ENCODE measurements at places on chromosomes 1 and 21. TPM values are rescaled to one million over a fixed set of nuclear protein-coding genes. Genes with fewer than 3 reads are reported as not detected.
A peak's percentile ranks its signal among the peaks of the same experiment; 100 is the strongest.

DNA sequence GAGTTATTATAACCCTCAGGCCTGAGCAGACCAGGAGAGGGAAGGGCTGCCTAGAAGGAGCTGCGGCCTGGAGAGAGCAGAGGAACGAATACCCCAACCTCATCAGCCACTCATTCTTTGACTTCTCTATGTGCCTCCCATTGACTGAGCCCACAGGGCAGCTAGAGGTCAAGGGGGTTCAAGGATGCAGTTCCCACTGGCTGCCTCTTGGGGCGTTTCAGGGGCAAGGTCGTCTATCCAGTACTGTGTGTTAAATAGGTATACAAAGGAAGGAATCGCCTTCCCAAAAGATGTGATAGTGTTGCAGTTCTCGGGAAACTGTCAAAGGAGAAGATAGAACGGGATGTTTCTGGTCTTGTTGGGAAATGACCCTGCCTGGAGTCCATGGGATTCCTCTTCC, 250.6 kb downstream of the PRDM2 start:
- H3K27me3 ChIP-seq = peaks cover 3% of the 10 kb centered on the region
- H3K27ac ChIP-seq = no peak overlapping the region
- peak; percentile 9 for DNase-seq

GRCh38 chr1:32100807-32101708, 6.8 kb upstream of the KPNA6 start:
- no peak overlapping the region for H3K27ac ChIP-seq
- peaks cover 25% of the 10 kb centered on the region for H3K36me3 ChIP-seq
- H3K4me3 ChIP-seq = no peak overlapping the region
- no peaks in the 10 kb centered on the region for H3K27me3 ChIP-seq
- no peaks in the 10 kb centered on the region for H3K4me1 ChIP-seq

GRCh38 chr1:63886340-63886739, 112.5 kb downstream of the ROR1 start:
- H3K4me3 ChIP-seq = no peak overlapping the region
- DNase-seq = no peak
- no peaks in the 10 kb centered on the region for H3K4me1 ChIP-seq
- peaks cover 2% of the 10 kb centered on the region for H3K27me3 ChIP-seq

- DNase-seq = no peak
- H3K27ac ChIP-seq = no peak overlapping the region
- no peak overlapping the region for H3K4me3 ChIP-seq
- no peaks in the 10 kb centered on the region for H3K4me1 ChIP-seq
- no peaks in the 10 kb centered on the region for H3K36me3 ChIP-seq
- H3K27me3 ChIP-seq = no peaks in the 10 kb centered on the region
Observed at GRCh38 chr1:109846162-109846561, 64.5 kb upstream of the CSF1 start.

Gene CNN3
- total RNA-seq = 0.92 TPM

Gene NTMT2
- not detected for total RNA-seq

- DNase-seq = no peak
- H3K4me3 ChIP-seq = no peak overlapping the region
- H3K4me1 ChIP-seq = peaks cover 5% of the 10 kb centered on the region
- H3K36me3 ChIP-seq = no peaks in the 10 kb centered on the region
Observed at GRCh38 chr1:10799726-10800125, 3.3 kb upstream of the CASZ1 start.

DNA sequence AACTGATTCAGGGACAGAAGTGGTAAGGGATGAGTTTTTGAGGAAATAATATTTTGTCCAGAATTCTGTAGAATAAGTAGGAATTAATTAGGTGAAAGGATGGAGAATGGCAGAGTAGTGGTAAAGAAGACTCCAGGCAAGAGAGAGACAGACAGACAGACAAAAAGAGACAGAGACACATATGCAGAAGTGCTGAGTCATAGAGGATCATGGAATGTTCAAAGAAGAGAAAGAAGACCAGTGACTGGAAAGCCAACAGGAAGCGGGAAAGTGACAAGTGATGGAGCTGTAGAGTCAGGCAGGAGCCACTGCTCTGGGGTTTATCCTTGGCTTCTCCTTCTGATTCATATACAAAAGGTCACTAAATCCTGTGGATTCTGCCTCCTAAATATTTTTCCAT, 85.9 kb downstream of the UROD start:
- no peak for DNase-seq
- no peaks in the 10 kb centered on the region for H3K4me1 ChIP-seq
- H3K27ac ChIP-seq = no peak overlapping the region
- H3K27me3 ChIP-seq = peaks cover 5% of the 10 kb centered on the region

DNA sequence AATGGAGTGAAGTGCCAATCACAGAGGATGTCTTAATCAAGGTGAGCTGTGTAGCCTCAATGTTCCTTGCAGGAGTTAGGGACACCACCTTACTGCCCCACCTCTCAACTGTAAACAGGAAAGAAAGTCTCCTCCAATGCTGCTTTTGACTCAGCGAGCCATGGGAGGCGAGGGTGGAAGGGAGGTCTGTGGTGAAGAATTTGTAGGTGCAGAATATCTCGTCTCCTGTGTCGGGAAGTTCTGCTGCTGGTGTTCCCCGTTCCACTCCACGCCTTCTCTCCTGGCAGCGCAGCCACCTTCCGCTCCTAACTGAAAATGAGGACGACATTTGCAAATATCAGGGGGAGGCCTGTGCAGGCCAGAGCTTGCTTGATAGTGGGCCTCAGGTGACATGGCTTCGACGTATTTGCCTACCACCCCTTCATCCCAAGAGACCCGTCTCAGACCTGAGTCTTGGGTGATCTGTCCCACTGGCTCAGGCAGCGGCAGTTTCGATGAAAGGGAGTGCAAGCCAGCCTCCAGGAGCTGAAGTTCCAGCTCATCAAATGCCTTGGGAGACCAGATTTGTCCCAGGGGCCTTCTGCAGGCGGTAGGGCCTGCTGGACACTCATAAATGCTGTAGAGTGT, 368.3 kb upstream of the C1orf174 start:
- DNase-seq = no peak
- H3K36me3 ChIP-seq = no peaks in the 10 kb centered on the region
- H3K27me3 ChIP-seq = peaks cover 3% of the 10 kb centered on the region
- peaks cover 6% of the 10 kb centered on the region for H3K4me1 ChIP-seq
- H3K27ac ChIP-seq = peak overlapping the region; percentile 38

- H3K36me3 ChIP-seq = peaks cover 16% of the 10 kb centered on the region
- H3K4me1 ChIP-seq = peaks cover 32% of the 10 kb centered on the region
- peaks cover 20% of the 10 kb centered on the region for H3K27me3 ChIP-seq
- H3K27ac ChIP-seq = peak overlapping the region; percentile 81
Observed at GRCh38 chr1:228735871-228736586, 750 bp downstream of the RHOU start.

DNA sequence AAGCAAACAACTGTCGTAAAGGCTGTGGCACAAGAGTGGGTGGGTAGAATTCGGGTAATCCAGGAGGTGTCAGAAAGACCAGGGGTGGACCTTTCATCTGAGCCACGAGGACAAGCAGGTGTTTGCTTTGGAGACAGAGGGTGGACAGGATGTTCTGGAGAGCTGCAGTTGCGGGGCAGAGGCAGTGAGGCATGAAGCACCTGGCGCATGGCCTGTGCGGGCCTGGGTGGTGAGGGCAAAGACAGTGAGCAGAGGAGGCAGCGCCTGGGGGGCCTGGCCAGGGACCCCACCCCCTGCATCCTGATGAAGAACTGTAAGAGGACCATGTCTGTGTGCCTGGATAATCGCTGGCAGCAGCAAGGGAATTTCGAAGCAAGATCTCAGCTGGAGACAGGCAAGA, 24.9 kb downstream of the KIF26B start:
- no peak overlapping the region for H3K27ac ChIP-seq
- H3K27me3 ChIP-seq = no peaks in the 10 kb centered on the region
- DNase-seq = no peak
- H3K36me3 ChIP-seq = no peaks in the 10 kb centered on the region
- H3K4me3 ChIP-seq = no peak overlapping the region

DNA sequence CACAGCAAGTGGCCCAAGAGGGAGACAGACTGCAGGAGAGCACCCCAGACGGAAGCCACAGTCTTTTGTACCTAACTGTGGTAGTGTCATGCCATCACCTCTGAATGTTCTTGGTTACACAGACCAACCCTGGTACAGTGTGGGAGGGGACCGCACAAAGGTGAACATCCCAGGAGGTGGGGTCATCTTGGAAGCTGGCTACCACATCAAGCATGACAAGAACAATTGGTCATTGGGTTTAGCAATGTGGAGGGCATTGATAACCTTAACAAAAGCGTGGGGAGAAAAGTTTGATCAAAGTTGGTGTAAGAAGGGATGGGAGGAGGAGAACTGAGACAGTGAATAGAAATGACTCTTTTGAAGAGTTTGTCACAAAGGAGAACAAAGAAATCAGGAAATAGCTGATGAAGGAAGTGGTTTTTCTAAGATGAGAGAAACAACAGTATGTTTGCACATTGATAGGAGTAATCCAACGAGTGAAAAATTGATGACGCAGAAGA, 87.1 kb upstream of the CACNA1E start:
- DNase-seq = peak; percentile 78
- peaks cover 36% of the 10 kb centered on the region for H3K4me1 ChIP-seq
- no peak overlapping the region for H3K4me3 ChIP-seq
- no peaks in the 10 kb centered on the region for H3K27me3 ChIP-seq
- peaks cover 9% of the 10 kb centered on the region for H3K36me3 ChIP-seq

Gene ATF3
- total RNA-seq = 13.0 TPM

- no peak overlapping the region for H3K27ac ChIP-seq
- DNase-seq = no peak
- H3K36me3 ChIP-seq = peaks cover 28% of the 10 kb centered on the region
- peak overlapping the region; percentile 42 for H3K4me3 ChIP-seq
- H3K27me3 ChIP-seq = no peaks in the 10 kb centered on the region
Observed at GRCh38 chr1:100893718-100894117, 924 bp downstream of the EXTL2 start.

Gene CCDC185
- total RNA-seq = not detected

DNA sequence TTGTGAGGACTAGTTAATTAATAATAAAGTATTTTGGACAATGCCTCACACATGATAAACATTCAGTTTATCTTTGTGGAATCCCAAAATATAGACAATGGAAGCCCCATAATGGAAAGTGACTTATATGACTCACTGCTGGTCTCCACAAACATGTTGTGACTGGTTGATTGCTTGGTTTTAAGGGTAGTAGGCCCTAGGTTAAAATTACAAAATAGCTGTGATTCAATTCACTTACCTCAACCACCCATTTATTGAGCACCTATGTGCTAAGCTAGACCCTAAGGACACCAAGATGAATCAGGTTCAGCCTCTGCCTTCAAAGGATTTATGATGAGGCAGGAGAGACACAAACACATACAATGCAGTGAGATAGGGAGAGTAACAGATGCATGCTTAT, 42.4 kb downstream of the KANK4 start:
- peaks cover 15% of the 10 kb centered on the region for H3K4me1 ChIP-seq
- no peak for DNase-seq
- H3K27ac ChIP-seq = no peak overlapping the region
- no peak overlapping the region for H3K4me3 ChIP-seq

DNA sequence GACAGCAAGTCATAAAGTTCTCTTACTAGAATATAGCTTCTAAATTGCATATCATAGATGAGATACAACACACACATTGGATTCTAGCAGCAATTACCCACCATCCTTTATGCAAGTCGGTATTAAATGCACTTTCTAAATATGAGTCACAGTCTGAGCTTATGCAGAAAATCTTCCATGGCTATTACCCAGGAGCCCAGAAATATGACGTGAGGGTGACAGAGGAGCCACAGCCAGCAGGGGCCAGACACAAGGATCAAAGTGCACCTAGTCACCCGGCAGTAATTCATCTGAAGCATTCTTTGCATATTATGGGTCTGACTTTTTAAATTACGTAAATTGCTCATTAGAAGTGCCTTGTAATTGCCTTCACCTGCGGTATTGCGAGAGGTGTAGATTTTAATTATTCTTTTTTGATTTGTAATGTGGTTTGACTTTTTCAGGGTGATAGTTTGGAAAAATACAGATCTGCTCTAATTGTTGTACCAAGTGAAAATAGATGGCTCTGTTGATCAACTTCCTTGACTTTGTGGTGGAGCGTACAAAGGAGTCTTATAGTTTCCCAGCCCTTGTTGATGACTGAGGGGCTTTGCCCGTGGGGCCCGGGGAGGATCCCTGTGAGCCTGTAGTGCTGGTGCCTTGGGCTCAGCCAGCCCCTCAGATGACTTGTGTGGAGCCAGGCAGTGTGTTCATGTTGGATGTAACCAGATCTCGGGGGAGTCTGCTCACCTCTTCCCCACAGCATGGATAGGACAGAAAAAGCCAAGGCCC, 470.0 kb upstream of the VAMP3 start:
- H3K27ac ChIP-seq = no peak overlapping the region
- no peak overlapping the region for H3K4me3 ChIP-seq
- DNase-seq = no peak
- H3K36me3 ChIP-seq = no peaks in the 10 kb centered on the region

DNA sequence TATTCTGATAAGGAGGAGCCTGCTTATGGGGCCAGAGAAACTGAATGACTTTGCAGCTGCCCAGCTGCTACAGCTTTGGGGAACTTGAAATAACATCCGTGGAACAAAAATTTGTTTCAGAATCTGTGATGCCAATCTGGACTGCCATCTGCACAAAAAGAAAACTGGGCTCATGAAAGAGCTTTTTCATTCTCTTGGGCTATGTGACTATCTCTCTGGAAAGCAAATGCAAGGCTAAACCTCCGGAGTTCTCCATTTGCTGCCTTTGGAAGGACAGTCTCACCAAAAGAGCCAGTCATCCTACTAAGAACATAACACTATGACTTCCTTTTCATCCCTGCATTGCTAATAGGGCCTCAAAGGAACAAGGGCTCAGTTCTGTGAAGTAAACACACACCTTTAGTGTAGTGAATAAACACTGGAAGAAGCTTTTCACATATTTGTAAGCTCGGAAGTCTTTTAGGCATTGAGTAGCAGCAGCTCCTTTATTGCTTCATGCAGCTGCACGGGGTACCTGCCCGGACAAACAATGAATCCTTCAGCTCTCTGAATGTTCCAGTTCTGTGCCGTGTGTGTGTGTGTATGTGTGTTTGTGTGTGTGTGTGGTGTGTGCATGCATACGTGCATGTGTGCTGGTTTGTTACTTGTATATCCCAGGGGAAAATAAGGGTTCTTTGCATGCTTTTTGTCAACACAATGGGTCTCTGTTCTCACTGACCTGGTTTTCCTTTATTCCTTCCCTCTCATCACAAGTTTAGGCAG, 255.5 kb upstream of the SGIP1 start:
- no peak for DNase-seq
- H3K27me3 ChIP-seq = no peaks in the 10 kb centered on the region
- H3K27ac ChIP-seq = peak overlapping the region; percentile 44
- H3K4me1 ChIP-seq = peaks cover 96% of the 10 kb centered on the region
- peaks cover 8% of the 10 kb centered on the region for H3K36me3 ChIP-seq
- H3K4me3 ChIP-seq = no peak overlapping the region

GRCh38 chr1:19846338-19846737, 31.3 kb upstream of the RNF186 start:
- DNase-seq = no peak
- no peaks in the 10 kb centered on the region for H3K36me3 ChIP-seq
- no peak overlapping the region for H3K4me3 ChIP-seq
- H3K4me1 ChIP-seq = no peaks in the 10 kb centered on the region
- H3K27ac ChIP-seq = no peak overlapping the region
- peaks cover 27% of the 10 kb centered on the region for H3K27me3 ChIP-seq

GRCh38 chr1:19262047-19262446, 10.4 kb downstream of the MRTO4 start:
- DNase-seq = no peak
- no peak overlapping the region for H3K27ac ChIP-seq
- H3K27me3 ChIP-seq = no peaks in the 10 kb centered on the region
- H3K4me1 ChIP-seq = peaks cover 2% of the 10 kb centered on the region
- no peak overlapping the region for H3K4me3 ChIP-seq
- H3K36me3 ChIP-seq = peaks cover 10% of the 10 kb centered on the region

- no peak overlapping the region for H3K27ac ChIP-seq
- no peaks in the 10 kb centered on the region for H3K27me3 ChIP-seq
- H3K4me3 ChIP-seq = no peak overlapping the region
- no peak for DNase-seq
Observed at GRCh38 chr1:217907504-217907903, 276.4 kb downstream of the SPATA17 start.

All from activated CD4-positive, alpha-beta T cell treated with anti-CD3 and anti-CD28 coated beads, Interleukin-2, amount 10 ng/mL, durations not matched to agents 7 days and 5 days (primary cell).